HS-5 (cell line): ENCODE measurements at places on chromosomes 7 and 10.

- DNase-seq = no peak
These were observed 3.0 kb upstream of the MINDY3 start for GRCh38 chr10:15863323-15863722.

DNA sequence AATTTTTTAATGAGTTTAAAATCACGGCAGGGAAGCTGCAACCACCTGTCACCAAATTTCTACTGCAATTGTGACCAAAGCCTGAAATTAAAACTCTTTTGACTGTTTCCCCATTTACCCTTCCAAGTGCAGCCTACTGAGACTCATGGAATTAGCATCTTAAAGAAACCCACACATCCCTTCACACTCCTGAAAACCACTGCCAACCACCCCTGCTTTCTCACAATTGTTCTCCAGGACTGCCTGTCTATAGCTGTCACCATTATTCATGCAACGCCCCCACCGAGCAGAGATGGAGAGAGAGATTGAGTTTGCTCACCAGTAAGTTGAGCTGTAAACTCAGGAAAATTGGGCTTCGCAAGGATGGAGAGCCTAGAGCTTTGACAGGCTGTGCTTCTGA is 383.8 kb upstream of the SORCS1 start:
- DNase-seq = no peak

- no peak for DNase-seq
These were observed 29.2 kb upstream of the KLF6 start for GRCh38 chr10:3813986-3814837.

GRCh38 chr7:30214651-30215137 is 69.7 kb upstream of the ZNRF2 start:
- no peak for DNase-seq

DNA sequence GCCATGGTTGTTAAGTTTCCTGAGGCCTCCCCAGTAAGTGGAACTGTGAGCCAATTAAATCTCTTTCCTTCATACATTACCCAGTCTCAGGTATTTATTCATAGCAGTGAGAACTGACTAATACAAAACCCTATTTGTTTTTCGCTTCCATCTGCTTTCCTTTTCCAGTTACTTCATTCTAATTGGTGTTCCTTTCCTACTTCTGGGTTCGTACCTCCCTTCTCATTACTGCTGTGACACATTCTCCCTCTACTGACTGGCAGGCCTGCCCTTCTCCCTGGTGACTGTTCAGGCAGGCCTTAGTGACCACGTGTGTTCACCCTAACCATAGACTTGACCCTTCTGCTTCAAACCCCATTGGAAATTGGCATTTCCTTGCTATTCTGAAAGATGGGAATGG is 37.7 kb downstream of the MTURN start:
- no peak for DNase-seq

DNA sequence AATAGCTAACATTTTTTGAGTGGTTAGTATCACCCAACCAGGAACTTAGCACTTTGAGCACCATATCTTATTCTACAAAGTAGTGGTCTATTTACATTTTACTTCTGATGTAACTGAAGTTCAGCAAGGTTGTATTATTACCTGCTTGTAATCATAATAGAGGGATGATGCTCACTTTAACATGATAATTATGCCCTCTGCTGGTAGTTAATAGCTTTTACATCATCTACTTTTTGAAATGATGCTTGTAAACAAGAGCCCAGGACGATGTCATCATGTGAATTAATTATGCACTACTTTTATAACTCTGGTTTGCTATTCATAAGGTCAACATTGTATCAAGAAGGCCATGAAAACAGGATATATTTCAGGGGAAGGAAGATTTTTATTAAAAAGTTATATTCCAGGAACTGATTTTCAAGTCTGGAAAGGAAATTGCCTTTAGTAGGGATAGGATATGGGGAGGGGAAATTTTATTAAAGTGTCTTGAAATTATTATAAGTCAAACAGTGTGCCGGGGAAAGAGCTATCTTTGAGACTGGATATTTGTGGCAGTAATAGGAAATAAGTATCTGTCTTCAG is 80.3 kb upstream of the SCIN start:
- no peak for DNase-seq

GRCh38 chr7:79494046-79494445 is 40.6 kb upstream of the MAGI2 start:
- no peak for DNase-seq

DNA sequence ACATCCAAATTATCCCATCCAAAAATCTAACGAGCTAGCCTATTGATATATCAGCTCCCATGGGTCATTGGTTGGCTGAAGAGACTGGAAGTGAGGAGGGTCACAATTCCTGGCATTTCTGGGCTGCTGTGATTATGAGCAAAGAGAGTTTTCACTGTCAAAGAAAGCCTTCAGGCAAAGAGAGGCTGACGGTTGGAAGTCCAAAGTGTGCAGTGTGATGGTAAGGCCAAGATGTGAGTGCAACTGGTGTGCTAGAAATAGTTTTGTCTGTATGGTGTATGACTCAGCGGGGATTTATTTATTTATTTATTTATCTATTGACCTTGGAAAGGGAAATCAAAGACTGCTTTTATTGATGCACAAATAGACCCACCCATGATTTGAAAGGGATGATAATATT is 75.0 kb downstream of the AASS start:
- no peak for DNase-seq

GRCh38 chr7:84857336-84857735 is 329.5 kb downstream of the SEMA3D start:
- no peak for DNase-seq

GRCh38 chr10:329361-330099 is 194.3 kb downstream of the ZMYND11 start:
- DNase-seq = peak; percentile 60

GRCh38 chr10:126902157-126902556 is 3.1 kb upstream of the DOCK1 start:
- peak; percentile 70 for DNase-seq

DNA sequence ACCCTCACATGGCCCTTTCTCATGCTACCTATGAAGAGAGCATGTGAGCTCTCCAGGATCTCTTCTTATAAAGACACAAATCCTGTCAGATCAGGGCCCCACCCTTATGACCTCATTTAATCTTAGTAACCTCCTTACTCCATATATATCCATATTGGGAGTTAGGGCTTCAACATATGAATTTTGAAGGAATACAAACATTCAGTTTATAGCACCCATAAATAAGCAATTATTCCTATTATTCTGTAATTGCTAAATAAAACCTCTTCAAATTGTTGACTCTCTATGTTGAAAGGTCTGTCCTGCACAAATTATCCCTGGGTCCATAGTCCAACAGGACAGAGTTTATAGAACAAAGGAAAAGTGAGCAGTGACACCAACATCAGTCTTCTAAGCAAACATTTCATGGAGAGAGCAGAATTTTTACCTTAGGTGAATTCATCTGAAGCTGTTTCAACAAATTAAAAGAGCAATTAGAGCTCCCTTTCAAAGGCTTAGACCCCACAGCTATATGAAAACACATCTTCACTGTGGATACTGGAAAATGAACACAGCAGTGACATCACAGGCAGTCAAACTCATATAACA is 12.2 kb downstream of the DOCK4 start:
- no peak for DNase-seq

GRCh38 chr7:4682621-4683042 is 537 bp downstream of the FOXK1 start:
- no peak for DNase-seq

DNA sequence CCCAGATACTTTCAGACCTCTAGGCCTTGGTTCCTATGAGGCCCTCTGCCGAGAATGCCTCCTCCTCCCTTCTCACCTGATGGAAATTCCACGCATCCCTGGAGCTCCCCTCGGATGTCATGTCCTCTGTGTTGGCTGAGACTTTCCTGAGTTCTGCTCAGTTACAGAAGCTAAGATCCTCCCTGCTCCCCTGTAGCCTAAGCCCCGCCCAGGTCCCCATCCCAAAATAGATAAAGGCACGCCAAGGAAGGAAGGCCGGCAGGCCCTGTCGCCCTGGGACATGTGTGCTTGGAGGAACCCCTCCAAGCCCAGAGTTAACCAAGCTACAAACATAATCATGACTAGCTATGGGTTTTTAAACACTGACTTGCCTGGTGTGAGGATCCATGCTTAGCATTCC is 123.5 kb downstream of the SORBS1 start:
- no peak for DNase-seq

DNA sequence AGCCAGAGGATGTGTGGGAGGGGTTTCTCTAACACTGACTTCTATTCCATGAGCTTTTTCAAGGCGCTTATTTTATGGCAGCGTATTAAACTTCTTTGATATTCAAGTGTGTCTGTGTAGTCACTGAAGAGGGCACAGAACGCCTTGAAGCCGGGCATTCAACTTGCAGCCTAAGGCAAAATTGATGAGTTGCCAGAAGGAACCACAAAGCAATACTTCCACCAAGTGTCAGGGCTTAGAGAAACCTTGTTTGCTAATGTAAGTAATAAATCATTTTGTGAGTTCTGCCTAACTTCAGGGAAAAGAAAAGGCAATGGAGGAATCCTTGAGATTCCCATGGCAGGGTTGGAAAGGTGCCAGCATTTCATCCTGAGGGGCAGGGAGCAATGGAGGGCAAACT is 163.8 kb downstream of the LCOR start:
- DNase-seq = no peak

DNA sequence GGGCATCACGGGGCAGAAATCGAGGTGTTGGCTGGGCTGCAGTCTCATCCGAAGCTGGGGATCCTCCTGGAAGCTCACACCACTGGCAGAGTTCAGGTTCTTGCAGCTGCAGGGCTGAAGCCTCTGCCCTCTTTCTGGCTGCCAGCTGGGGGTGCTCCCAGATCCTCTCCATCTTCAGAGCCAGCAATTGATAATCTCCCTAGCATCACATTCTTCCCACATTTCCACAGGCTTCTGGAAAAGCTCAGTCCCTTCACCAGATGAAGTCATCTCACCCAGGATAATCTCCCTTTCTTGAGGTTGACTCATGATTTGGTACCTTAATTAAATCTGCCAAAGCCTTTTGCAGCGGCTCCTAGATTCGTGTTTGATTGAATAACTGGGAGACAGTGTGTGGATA is 55.2 kb downstream of the NRP1 start:
- DNase-seq = no peak

DNA sequence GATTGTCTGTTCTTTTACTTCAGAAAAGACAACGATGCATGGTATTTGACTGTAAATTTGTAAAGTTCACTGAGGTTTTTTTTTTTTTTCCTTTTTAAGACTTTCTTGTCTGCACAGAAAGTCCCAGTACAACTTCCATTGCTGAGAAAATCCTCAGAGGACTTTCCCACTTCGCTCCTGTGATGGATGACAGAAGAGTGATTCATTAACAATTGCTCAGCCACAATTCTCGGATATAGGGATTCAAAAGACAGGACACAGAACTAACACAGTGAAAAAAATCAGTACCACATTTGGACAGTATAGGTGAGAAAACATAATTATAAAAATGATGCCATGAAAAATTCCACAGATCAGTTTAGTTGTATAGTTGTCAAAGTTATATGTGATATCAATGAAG is 48.0 kb downstream of the SEC23IP start:
- DNase-seq = no peak

DNA sequence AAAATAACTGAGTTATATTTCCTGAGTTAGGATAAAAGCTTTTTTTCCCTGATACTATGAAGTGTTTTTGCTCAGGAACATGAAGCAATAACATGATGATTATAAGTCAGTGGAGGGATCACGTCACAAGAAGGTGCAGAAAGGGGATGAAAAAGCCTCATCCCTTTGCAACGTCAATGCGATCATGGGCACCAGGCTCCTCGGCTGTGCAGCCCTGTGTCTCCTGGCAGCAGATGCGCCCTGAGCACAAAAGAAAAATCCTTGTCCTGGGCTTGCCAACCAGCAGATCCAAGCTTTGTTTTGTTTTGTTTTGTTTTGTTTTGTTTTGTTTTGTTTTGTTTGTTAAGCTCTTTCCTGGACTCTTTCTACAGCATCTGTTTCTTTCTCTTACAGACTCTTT is 103.5 kb upstream of the PRSS1 start:
- DNase-seq = no peak

DNA sequence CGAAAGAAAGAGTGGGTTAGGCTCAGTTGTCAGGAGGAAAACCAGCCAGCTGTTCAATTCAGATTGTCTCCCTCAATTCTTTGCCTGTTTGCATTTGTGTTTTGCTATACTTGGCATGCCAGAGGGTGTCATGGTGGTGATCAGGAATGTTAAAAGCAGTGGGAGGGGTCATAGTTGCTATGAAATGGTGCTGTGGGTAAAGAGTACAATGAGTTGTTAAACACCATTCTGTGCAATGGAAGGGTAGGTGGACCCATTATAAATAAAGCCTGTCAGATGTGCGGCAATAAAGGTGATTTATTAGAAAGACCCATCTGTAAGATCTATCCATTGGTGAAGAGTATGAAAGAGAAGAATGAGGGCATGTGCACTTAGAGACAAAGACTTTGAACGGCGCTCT is 82.2 kb downstream of the MRPL32 start:
- DNase-seq = no peak

DNA sequence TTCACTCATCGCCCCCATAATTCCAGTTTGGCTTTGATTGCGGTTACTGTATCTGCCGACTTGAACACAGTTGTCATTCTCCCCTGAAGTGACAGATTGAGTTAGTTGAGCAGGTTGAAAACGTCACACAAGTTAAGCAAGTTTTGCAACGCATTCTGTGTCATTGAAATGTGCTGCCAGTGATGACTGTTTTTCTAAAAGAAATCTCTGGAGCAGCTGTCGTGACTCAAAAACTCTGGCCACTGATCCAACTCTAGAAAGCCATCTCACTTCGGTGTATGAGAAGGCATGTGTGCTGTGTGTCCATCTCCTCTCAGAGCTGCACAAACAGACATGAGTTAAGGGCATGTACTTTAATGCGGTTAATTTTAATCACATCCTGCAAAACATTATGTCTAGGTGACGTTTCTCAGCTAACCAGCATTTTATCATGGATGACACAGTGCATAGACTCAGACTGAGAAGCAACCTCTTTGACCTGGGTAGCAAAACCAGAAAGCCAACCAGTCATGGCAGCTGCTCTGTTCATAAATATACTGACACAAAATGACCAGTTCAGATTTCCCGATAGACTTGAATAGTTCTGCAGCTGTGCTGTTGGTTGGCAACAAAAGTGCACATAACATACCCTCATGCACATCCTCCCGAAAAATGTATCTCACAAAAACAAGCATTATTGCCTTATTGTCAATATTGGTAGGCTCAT is 69.3 kb downstream of the CSTF2T start:
- no peak for DNase-seq

- DNase-seq = no peak
These were observed 32.7 kb upstream of the MACC1 start for GRCh38 chr7:20249920-20250319.

DNA sequence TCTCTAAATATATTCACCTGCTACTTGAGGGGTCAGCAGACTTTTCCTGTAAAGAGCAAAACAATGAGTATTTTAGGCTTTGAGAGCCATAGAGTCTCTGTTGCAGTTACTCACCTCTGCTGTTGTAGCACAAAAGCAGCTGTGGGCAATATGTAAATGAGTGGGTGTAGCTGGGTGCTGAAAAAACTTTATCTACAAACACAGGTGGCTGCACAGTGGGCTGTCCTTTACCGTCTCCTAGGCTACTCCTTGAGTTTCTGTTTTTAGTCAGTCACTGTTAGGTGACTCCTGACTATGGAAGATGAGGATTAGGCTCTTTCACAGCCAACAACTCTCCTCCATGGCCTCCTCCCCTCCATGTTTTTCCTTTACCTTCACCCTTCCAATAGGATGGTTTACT is 286.1 kb upstream of the C7orf33 start:
- DNase-seq = no peak

GRCh38 chr7:36923943-36924436 is 199.7 kb upstream of the AOAH start:
- no peak for DNase-seq

- no peak for DNase-seq
These were observed 74.8 kb upstream of the HDAC9 start for GRCh38 chr7:18420748-18421147.
